ENCODE measurements at places on chromosomes 2 and 18. TPM values are rescaled to one million over a fixed set of nuclear protein-coding genes. Genes with fewer than 3 reads are reported as not detected.
A peak's percentile ranks its signal among the peaks of the same experiment; 100 is the strongest.

MRO gene
- total RNA-seq, result 0.67 TPM

EXOC6B gene
- 30.1 TPM for total RNA-seq

FBXO15 gene
- 0.84 TPM for total RNA-seq

IL36RN gene
- not detected for total RNA-seq

PLCL1 gene
- not detected for total RNA-seq

OTOS gene
- total RNA-seq, result not detected

MERTK gene
- 6.1 TPM for total RNA-seq

ICA1L gene
- 3.4 TPM for total RNA-seq

FKBP1B gene
- 50.8 TPM for total RNA-seq

CLEC4F gene
- total RNA-seq, result not detected

LHCGR gene
- total RNA-seq, result 0.73 TPM

KCNG3 gene
- total RNA-seq, result 21.3 TPM

KCNIP3 gene
- total RNA-seq, result 1.9 TPM

DNA sequence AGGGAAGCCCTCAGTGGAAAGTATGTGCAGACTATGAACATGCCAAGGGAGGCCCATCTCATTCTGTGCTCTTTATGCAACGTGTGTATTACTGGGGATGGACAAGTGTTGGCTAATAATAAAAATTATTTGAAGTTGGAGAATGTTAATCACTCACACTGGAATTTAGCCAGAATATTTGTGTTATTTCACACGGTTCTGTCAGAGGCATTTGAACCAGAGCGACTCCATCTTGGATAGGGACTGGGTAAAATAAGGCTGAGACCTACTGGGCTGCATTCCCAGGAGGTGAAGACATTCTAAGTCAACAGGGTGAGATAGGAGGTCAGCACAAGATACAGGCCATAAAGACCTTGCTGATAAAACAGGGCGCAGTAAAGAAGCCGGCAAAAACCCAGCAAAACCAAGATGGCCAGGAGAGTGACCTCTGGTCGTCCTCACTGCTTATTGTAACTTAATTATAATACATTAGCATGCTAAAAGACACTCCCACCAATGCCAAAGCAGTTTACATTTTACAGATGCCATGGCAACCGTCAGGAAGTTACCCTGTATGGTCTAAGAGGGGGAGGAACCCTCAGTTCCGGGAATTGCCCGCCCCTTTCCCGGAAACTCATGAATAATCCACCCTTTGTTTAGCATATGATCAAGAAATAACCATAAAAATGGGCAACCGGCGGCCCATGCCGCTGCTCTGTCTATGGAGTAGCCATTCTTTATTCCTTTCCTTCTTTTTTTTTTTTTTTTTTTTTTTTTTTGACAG is 2.6 kb upstream of the FZD5 start:
- 0 out of 2 replicates have a peak overlapping the region, but pooled peaks have one; percentile 46 for H3K27ac ChIP-seq
- peaks cover 6% of the 10 kb centered on the region for H3K36me3 ChIP-seq
- H3K27me3 ChIP-seq, result no peaks in the 10 kb centered on the region
- H3K4me3 ChIP-seq, result no peak overlapping the region
- no peak for DNase-seq
- peaks cover 20% of the 10 kb centered on the region for H3K4me1 ChIP-seq

- DNase-seq, result no peak
- H3K27me3 ChIP-seq, result no peaks in the 10 kb centered on the region
- H3K36me3 ChIP-seq, result no peaks in the 10 kb centered on the region
- no peaks in the 10 kb centered on the region for H3K4me1 ChIP-seq
Observed at GRCh38 chr2:241069821-241070281, 32.2 kb downstream of the MTERF4 start.

GRCh38 chr18:57982372-57983021 is 61.5 kb upstream of the NEDD4L start:
- no peak overlapping the region for H3K27ac ChIP-seq
- no peak for DNase-seq
- no peaks in the 10 kb centered on the region for H3K27me3 ChIP-seq
- no peaks in the 10 kb centered on the region for H3K4me1 ChIP-seq

DNA sequence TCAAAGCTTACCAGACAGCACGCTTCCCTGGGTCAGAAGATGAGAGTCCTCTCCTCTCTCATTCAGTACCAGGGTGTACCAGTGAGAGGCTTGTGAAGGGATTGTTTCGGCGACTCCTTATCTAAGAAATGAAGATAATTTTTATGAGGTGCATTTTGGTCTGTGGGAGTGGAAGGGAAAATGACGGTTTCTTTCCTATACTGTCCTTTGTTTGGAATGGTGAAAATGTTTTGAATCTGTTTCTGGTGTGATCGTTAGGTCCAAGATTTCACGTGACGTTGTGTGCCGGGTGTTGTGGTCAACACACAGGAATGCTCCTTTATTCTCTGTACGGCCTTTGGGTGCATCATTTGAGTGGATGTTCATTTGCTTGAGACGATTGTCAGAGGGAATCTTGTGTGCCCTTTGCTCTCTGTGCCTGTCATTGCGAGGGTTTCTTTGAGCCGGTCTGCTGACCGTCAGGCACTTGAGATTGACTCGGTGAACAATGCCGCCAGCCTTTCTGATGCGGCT is 183.5 kb downstream of the AGAP1 start:
- no peaks in the 10 kb centered on the region for H3K27me3 ChIP-seq
- no peak overlapping the region for H3K4me3 ChIP-seq
- no peak overlapping the region for H3K27ac ChIP-seq

DNA sequence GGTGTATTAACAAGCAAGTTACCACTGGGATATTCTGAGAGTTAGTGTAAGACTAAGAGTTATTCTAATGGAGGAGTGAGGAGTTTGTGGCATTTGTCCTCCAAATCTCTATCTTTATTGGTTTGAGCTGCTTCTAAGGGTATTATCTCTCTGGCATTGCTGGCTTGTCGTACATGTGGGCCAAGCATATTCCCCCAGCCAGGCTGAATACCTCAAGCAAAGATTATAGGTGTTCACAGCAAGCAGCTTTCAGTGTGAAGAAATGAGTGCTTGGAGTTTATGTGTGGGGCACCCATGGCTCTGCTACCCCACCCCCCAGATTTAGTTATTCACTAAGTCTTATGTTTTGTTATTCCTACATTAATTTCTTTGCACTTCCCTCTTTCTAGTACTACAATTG is 193.6 kb upstream of the FANCL start:
- no peaks in the 10 kb centered on the region for H3K27me3 ChIP-seq
- H3K4me1 ChIP-seq, result 0 out of 2 replicates have a peak, but pooled peaks cover 3% of the 10 kb centered on the region
- no peak overlapping the region for H3K4me3 ChIP-seq

GRCh38 chr2:176149481-176149938 is 1.8 kb upstream of the HOXD4 start:
- H3K4me3 ChIP-seq, result no peak overlapping the region
- no peak overlapping the region for H3K27ac ChIP-seq
- DNase-seq, result no peak
- H3K4me1 ChIP-seq, result peaks cover 5% of the 10 kb centered on the region
- peaks cover 100% of the 10 kb centered on the region for H3K27me3 ChIP-seq
- H3K36me3 ChIP-seq, result no peaks in the 10 kb centered on the region

- no peaks in the 10 kb centered on the region for H3K27me3 ChIP-seq
- H3K27ac ChIP-seq, result no peak overlapping the region
- DNase-seq, result no peak
- peaks cover 3% of the 10 kb centered on the region for H3K4me1 ChIP-seq
- no peaks in the 10 kb centered on the region for H3K36me3 ChIP-seq
Observed at GRCh38 chr18:56167366-56167765, 471.0 kb downstream of the TXNL1 start.

DNA sequence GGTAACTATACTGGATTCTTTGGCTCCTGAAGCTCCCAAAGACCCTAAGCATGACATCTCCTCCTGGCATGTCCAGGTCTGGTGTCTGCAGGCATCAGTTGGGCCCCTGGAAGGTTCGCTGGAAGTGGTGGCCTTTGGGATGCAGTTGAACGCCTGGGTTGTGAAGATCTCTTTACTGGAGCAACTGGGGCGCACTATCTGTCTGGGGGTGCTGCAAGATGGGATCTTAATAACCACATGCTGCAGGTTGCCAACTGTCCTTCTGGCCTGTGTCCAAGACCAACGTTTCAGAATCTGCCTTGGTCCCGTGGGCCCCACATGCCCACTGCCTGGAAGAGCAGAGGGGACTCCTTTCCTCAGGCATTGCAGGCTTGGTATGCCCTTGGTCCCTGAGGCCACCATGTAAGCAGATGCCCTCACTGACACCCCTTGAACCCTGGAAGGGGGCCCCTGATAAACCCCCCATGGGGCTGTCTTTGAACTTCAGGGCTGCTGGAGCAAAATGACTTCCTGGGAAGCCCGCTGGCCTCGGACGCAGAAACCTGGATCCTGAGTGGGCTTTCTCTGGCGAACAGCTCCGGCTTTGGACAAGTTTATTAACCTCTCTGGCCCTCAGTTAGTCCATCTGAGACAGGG is 101.9 kb downstream of the TWIST2 start:
- no peak for DNase-seq
- no peaks in the 10 kb centered on the region for H3K36me3 ChIP-seq
- no peaks in the 10 kb centered on the region for H3K27me3 ChIP-seq
- no peak overlapping the region for H3K4me3 ChIP-seq

DNA sequence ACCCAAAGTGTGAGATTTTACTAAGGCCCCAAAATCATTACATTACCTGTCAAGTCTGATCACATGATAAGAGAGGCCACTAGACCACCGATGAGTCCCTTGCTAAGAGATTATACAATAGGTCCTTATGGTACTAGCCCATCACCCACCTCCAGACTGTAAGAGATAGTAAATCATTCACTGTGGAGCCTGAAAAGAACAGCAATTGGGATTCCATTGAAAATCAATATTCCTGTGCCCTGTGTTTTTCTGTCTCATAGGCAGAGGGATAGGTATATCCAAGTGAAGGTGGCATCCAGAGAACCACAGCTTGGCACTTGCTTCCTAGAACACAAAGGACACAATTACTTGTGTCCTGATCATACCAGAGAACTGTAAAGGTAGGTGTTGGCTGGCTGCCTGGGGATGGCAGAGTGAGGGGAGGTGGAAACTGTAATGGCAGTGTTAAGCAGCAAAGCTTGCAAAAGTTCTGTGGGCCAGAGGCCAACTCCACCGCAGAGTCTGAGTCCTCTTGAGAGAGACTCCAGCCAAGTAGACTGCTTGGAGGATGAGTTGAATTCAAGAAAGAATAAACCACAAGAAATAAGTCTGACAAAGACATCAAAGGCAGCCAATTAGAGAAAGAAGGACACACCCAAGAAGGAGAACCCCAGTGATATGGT is 102.0 kb upstream of the PIEZO2 start:
- no peak overlapping the region for H3K4me3 ChIP-seq
- no peak for DNase-seq
- no peaks in the 10 kb centered on the region for H3K4me1 ChIP-seq
- H3K36me3 ChIP-seq, result no peaks in the 10 kb centered on the region

- H3K4me1 ChIP-seq, result no peaks in the 10 kb centered on the region
- no peaks in the 10 kb centered on the region for H3K36me3 ChIP-seq
- H3K27ac ChIP-seq, result no peak overlapping the region
- no peaks in the 10 kb centered on the region for H3K27me3 ChIP-seq
- no peak for DNase-seq
- no peak overlapping the region for H3K4me3 ChIP-seq
Observed at GRCh38 chr18:54165450-54165849, 59.0 kb downstream of the MBD2 start.

DNA sequence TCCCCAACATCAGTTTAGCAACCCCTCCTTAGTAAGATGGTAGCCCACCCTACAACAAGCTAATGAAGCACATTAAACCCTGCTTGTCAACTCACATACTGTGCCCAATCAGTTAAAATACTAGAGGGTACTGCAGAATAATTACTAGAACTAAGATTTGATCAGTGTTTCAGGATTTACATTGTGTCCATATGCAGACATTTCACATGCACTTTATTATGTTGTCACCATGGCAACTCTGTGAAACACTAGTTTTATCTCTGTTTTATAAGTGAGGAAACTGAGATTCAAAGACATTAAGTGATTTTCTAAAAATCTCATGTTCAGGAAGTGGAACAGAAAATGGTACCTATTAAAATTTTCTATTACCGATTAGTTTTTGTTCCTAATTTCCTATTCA is 61.7 kb downstream of the CYBRD1 start:
- no peaks in the 10 kb centered on the region for H3K27me3 ChIP-seq
- H3K4me3 ChIP-seq, result no peak overlapping the region
- H3K27ac ChIP-seq, result no peak overlapping the region
- no peaks in the 10 kb centered on the region for H3K4me1 ChIP-seq
- H3K36me3 ChIP-seq, result no peaks in the 10 kb centered on the region

DNA sequence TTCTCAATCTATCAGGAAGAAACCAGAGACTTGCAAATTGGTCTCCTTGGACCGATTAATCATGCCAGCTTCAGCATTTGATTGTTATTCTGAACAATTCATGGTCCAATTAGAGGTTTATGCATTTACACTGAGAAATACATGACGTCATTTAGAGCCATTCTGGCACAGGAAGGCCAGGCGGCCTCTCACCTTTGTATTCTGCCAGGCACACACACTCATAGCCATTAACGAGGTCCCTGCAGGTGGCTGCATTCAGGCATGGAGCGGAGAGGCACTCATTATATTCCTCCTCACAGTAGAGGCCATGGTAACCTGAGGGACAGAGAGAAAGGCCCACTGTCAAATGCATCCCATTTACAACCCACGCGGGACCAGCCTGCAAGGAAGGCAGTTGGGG is 146.8 kb upstream of the PID1 start:
- no peaks in the 10 kb centered on the region for H3K27me3 ChIP-seq
- no peak overlapping the region for H3K27ac ChIP-seq
- no peaks in the 10 kb centered on the region for H3K4me1 ChIP-seq
- H3K4me3 ChIP-seq, result no peak overlapping the region
- no peaks in the 10 kb centered on the region for H3K36me3 ChIP-seq

DNA sequence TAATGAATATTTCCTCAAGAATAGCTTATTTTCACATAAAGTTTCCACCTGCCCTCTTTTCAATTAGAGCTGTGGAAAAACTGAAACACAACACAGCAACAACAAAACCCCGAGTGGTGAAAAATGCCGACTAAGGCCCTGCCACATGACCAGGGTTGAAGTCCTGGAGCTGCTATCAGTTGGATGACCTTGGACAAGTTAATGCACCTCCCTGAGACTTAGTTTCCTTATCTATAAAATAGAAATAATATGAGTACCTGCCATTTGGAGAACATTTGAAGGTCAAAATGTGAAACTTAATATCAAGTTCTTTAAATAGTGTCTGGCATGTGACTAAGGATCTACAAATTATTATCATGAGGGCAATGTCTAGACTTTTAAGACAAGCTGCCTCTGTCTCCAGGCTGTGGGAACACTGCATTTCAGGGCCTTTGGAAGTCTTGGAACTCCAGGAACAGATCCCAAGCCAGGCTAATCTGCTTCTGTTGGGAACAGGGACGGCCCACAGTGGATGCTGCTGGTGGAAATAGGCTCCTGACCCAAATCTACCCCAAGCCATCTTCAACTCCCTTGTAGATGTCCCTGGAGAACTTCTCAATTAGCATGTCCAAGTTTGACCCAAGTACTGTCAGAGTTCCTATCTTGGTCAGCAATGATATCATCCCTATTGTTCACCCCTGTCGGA is 42.0 kb upstream of the TRIB2 start:
- H3K27me3 ChIP-seq, result no peaks in the 10 kb centered on the region
- no peaks in the 10 kb centered on the region for H3K4me1 ChIP-seq
- no peak for DNase-seq
- H3K36me3 ChIP-seq, result no peaks in the 10 kb centered on the region
- no peak overlapping the region for H3K27ac ChIP-seq
